ENCODE measurements at places on chromosomes 16 and 17. TPM values are rescaled to one million over a fixed set of nuclear protein-coding genes. Genes with fewer than 3 reads are reported as not detected.
A peak's percentile ranks its signal among the peaks of the same experiment; 100 is the strongest.

DNA sequence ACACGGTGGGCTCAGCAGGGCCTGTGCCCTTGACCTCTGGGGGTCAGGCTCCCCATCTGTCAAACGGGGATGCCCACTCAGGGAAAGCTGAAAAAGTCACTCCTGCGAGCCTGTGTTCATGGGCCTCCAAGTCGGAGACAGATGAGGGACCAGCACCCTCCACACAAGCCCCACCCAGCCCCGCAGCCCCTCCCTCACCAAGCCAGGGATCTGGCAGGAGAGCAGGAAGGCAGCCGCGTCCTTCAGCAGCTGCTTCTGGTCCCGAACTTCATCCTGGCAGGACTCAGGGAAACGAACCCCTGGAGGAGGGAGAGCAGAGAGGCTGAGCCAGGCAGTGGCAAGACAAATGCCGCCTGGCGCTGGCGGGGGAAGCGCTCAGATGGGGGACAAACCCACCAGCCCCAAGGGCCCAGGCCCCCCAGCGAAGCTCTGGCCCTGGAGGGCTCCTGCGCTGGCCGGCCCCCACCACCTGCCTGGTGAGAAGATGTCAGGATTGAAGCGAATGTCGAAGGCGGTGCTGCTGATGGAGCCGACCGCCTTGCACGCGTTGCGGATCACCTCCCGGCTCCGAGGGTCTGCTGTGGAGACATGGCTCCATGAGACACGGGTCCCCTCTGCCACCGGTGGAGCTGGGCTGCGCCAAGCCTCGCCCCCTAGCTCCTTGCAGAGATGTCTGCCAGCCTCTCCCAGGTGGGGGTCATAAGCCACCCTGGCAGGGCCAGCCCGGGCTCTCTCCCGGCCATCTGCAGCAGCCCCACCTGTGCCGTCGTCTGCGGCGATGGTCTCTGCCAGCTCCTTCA, 15.4 kb downstream of the CLUH start:
- DNase-seq, result peak; percentile 32
- peaks cover 49% of the 10 kb centered on the region for H3K36me3 ChIP-seq
- H3K4me3 ChIP-seq, result no peak overlapping the region
- no peaks in the 10 kb centered on the region for H3K27me3 ChIP-seq

- H3K27ac ChIP-seq, result no peak overlapping the region
- no peaks in the 10 kb centered on the region for H3K4me1 ChIP-seq
- no peak for DNase-seq
- H3K36me3 ChIP-seq, result no peaks in the 10 kb centered on the region
- H3K27me3 ChIP-seq, result no peaks in the 10 kb centered on the region
Measured at GRCh38 chr16:66372898-66373155, 6.3 kb downstream of the CDH5 start.

MAP2K6 gene
- 6.5 TPM for polyA plus RNA-seq

DNA sequence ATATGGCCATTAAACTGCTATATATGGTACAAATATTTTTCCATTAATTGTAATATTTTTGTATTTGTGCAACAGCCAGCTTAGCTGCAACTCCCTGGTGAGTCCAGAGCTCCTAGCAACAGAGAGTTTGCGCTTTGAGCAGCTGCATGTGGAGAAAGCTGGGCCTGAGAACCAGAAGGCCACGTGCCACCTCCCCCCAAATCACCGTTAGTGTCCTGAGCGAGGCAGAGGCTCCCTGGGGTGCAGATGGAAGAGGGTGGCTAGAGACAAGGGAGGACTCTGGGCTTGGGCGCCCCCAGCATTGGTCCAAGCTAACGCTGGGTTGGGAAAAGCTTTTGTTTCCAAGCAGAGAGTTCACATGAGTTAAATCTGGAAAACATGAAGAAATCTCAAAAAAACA, 41.6 kb downstream of the HSBP1 start:
- DNase-seq, result no peak
- H3K36me3 ChIP-seq, result no peaks in the 10 kb centered on the region
- no peak overlapping the region for H3K4me3 ChIP-seq
- no peaks in the 10 kb centered on the region for H3K27me3 ChIP-seq

DNA sequence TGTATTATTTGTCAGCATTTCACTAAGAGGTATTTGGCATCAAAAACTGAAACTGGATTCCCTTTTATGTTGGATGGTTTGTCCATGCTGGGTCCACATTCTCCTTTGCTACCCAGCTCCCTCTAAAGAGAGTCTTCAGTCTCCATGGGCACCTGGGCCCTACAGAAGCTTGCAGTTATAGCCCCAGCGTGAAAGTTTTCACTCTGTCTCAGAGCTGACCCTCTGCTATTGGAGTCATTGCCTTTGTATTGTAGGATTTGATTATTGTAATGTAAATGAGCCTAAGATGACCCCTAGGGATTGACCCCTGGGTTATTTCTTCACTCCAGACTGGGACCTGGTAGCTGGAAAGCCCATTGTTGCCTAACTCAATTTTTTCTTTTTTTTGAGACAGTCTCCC, 1026.5 kb upstream of the EEF2KMT start:
- no peak overlapping the region for H3K27ac ChIP-seq
- no peaks in the 10 kb centered on the region for H3K4me1 ChIP-seq
- H3K36me3 ChIP-seq, result no peaks in the 10 kb centered on the region
- DNase-seq, result no peak
- no peaks in the 10 kb centered on the region for H3K27me3 ChIP-seq

LGALS9B gene
- polyA plus RNA-seq, result not detected

- H3K4me1 ChIP-seq, result peaks cover 3% of the 10 kb centered on the region
- DNase-seq, result peak; percentile 2
- no peak overlapping the region for H3K4me3 ChIP-seq
- 0 out of 2 replicates have a peak, but pooled peaks cover 6% of the 10 kb centered on the region for H3K27me3 ChIP-seq
Measured at GRCh38 chr17:35314415-35315216, 58.8 kb downstream of the SLFN11 start.

DNA sequence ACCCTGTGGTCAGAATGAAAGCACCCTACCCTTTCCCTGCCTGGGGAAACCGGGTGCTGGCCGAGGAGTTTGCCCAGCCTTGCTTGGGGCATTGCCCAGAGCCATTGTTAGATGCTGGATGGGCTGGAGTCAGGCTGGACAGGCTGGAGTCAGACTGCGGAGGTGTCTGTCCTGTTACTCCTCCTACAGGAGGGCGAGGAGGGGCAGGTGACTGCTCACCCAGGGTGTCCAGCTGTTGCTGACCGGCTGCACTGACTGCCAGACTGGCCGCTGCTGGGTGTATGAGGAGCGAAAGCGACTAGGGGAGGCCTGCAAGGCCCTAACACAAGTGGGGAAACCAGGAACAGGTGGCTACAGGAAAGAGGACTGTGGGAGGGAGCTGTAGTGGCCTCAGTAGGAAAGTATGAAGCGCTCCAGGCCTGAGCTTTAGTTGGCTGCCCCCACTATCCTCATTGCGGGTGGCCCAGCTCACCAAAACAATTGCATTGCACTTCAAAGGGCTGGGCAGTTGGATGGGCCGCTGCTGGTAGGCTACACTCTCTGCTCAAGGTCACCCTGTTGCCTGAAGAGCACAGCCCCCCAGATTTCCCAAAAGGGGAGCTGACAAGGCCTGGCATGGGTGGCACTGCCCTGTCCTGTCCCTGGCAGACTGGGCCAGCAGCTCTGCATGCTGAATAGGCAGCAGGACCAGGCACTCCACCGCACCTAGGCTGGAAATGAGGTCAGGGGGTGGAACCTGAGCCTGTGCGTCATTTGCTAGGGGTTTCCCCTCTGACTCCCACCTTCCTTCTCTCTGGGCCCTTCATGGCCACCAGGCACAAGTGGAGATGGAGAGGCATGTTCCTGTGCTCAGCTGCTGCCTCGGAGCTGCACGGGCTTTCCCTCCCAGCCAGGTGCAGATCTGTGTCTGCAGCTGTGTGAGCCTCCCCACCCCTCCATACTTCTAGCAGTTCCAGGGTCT, 18.4 kb downstream of the LDHD start:
- H3K27me3 ChIP-seq, result no peaks in the 10 kb centered on the region
- H3K4me1 ChIP-seq, result peaks cover 17% of the 10 kb centered on the region
- no peak for DNase-seq
- no peak overlapping the region for H3K4me3 ChIP-seq

- no peak overlapping the region for H3K4me3 ChIP-seq
- no peaks in the 10 kb centered on the region for H3K4me1 ChIP-seq
- H3K36me3 ChIP-seq, result no peaks in the 10 kb centered on the region
- peak; percentile 18 for DNase-seq
Measured at GRCh38 chr16:78609402-78610274, 510.2 kb downstream of the WWOX start.

SULT1A4 gene
- 2.6 TPM for polyA plus RNA-seq

GRCh38 chr17:28507567-28508203, 1.5 kb downstream of the FOXN1 start:
- H3K27ac ChIP-seq, result no peak overlapping the region
- peaks cover 26% of the 10 kb centered on the region for H3K27me3 ChIP-seq
- no peaks in the 10 kb centered on the region for H3K36me3 ChIP-seq
- no peaks in the 10 kb centered on the region for H3K4me1 ChIP-seq
- no peak overlapping the region for H3K4me3 ChIP-seq

GRCh38 chr16:82639263-82639662, 12.5 kb downstream of the CDH13 start:
- no peak overlapping the region for H3K4me3 ChIP-seq
- no peaks in the 10 kb centered on the region for H3K36me3 ChIP-seq
- no peaks in the 10 kb centered on the region for H3K27me3 ChIP-seq
- peaks cover 24% of the 10 kb centered on the region for H3K4me1 ChIP-seq
- no peak for DNase-seq
- H3K27ac ChIP-seq, result peak overlapping the region; percentile 89

Measured in SK-N-SH (cell line).